ENCODE measurements at places on chromosomes 12 and 14.

- no peak for DNase-seq
Measured at GRCh38 chr12:9107542-9107873, 8.2 kb downstream of the A2M start.

GRCh38 chr12:2011643-2012607, 7.7 kb upstream of the DCP1B start:
- DNase-seq: no peak

DNA sequence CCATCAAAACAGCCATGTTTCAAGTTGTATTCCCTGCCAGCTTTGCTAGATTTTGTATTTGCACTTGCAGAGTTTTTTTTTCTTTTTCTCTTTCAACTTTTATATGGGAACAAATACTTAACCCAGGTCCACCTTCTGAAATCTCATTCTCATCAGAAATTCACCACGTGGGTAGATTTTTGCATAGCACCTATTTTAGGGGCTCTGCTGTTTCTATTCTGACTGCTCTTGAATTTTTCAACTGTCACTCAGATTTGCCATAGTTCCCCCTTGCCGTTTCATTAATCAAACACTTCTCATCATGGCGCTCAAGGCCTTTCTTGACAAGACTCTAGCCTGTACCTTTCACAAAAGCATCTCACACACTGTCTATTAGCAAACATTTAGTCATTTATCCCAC, 767.2 kb downstream of the VRK1 start:
- DNase-seq: no peak

GRCh38 chr12:1930803-1931597, 12.5 kb upstream of the CACNA2D4 start:
- no peak for DNase-seq
